Activated T-helper 1 cell treated with anti-CD3 and anti-CD28 coated beads, Interleukin-2, amount 50 U/mL, for 16 hours (primary cell): ENCODE measurements at places on chromosomes 6 and 20.

DNA sequence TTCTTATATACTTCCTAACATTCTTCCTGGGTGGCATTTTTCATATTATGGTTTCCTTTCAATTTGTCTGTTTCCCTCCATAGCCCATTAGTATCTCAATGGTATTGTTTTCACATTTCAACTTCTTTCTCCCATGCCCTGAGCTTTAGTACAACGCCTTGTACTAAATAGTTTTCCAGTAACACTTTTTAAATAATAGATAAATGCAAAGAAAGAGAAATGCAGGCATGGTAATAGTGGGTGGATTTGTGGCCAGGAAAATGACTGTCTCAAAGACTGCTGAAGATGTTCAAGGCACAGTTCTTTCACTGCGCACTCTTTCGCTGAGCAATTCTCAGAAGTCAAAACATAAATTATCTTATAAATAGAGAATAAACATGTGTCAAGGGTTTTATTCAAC is 145.1 kb downstream of the LCA5 start:
- DNase-seq: no peak

- DNase-seq: no peak
Measured at GRCh38 chr6:37690964-37691735, 6.5 kb downstream of the MDGA1 start.

- no peak for DNase-seq
Measured at GRCh38 chr20:10591946-10592521, 81.8 kb downstream of the JAG1 start.

DNA sequence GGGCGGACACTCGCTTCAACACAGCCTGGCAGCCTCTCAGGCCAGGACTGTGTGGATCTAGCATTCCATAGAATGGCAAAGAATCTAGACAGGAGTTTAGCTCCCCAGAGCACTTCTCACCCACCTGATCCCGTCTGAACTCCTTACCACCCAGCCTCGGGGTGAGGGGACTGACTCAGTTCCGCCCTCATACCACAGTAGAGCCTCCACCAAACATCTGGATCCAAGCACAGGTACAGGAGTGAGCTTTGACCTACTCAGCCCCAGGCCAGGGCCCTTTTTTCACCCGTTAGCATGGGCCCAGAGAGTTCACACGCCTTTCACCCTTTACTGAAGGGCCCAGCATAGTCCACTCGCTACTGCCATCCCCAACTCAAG is 715 bp downstream of the PSMF1 start:
- DNase-seq: no peak

DNA sequence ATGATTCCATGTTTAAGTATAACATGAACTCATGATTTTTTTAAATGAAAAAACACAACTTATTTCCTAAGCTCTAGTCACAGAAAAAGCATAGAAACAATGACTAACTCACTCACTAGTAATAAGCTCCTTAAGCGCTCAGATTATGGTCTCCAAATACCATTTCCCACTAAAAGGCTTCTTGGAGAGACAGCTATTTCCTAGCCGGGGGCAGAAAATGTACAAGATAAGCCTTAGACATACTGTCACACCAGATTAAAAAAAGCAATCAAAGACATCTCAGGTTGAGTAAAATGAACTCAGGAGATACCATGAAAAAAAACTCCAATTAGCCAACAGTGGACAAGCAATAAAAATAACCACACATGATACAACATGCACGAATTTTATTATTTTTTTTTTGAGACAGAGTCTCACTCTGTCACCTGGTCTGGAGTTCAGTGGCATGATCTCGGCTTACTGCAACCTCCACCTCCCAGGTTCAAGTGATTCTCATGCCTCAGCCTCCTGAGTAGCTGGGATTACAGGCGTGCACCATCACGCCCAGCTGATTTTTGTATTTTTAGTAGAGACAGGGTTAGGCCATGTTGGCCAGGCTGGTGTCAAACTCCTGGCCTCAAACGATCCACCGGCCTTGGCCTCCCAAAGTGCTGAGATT is 14.9 kb downstream of the SRPK1 start:
- DNase-seq: no peak

GRCh38 chr6:126773112-126773805 is 345.2 kb upstream of the RSPO3 start:
- DNase-seq: no peak

DNA sequence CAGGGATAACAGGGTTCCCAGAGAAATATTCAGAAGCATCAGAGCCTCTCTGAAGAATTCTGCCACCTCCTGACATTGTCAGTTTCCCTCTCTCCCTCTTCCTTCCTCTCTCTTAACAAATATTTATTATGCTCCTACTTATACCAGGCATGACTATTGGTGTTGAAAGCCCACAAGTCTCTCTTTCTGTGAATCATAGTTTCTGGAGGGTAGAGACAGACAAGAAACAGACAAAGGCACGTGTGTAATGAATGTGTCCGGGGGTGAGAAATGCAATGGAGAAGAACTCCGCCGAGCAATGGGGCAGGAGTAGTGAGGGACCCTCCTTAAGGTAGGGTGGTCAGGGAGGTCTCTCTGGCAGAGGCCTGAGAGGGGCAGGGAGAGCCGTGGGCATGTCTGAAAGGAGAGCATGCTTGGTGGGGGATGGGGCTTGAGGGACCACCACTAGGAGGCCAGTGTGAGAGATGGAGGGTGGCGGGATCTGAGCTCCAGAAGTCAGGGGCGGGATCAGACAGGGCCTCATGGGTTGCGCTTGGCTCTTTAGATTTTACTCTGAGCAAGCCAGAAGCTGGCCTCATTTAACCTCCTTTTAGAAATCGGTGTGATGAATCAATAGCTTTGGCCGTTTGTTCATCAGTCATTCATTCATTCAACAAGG is 57.3 kb downstream of the EYA2 start:
- no peak for DNase-seq

GRCh38 chr20:62337558-62338293 is 29.4 kb downstream of the LAMA5 start:
- no peak for DNase-seq
